Activated CD8-positive, alpha-beta memory T cell treated with anti-CD3 and anti-CD28 coated beads for 4 hours (primary cell): ENCODE measurements at places on chromosomes 12 and 14.
A peak's percentile ranks its signal among the peaks of the same experiment; 100 is the strongest.

DNA sequence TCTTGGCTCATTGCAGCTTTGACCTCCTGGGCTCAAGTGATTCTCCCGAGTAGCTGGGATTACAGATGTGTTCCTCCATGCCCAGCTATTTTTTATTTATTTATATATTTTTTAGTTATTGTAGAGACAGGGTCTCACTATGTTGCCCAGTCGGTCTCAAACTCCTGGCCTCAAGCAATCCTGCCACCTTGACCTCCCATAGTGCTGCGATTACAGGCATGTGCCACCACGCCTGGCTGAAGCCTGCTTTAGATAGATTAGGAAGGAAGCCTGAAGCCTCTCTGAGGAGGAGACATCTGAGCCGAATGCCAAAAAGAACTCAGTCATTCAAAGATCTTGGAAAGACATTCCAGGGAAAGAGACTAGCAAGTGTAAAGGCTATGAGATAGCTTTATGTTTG, 10.2 kb downstream of the INHBC start:
- DNase-seq: no peak

GRCh38 chr12:105453316-105453715, 122.8 kb downstream of the C12orf75 start:
- DNase-seq: no peak

DNA sequence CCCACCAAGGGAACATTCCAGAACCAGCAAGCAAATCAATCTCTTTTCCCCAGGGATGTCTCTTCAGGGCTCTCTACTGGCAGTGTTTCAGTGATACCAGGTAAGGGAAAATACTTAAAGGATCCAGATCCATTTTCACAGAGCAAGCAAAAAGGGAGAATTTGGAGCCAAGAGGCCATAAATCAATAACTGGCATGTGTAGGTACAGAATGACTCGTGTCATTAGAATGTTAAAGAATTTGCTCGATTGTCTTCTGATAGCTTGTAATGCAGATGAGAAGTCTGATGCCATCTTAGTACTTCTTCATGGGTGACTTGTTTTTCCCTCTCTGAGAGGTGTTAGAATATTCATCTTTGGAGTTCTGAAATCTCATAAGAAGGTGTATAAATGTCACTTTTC, 242.9 kb downstream of the KTN1 start:
- no peak for DNase-seq

GRCh38 chr14:54206516-54206915, 190.3 kb upstream of the CDKN3 start:
- DNase-seq: no peak

DNA sequence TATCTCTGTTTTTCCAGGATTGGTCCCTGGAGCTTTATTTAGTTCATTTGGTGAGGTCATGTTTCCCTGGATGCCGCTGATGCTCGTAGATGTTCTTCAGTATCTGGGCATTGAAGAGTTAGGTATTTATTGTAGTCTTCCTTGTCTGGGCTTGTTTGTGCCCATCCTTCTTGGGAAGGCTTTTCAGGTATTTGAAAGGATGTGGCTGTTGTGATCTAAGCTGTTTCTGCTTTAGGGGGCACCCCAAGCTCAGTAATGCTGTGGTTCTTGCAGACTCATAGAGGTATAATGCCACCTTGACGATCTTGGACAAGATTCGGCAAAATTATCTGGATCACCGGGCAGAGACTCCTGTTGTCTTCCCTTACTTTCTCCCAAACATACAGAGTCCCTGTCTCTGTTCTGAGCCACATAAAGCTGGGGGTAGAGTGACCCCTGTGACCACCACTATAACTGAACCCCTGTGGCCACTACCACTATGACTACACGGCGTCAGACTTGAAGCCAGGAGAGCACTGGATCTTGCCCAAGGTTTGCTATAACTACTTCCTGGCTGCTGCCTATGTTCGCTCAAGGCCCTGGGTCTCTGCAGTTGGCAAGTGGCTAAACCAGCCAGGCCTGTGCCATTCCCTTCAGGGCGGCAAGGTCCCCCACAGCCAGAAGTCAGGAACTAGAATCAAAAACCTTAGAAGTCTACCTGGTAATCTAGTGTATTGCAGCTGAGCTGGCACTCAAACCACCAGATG, 40.9 kb downstream of the FGD4 start:
- DNase-seq: no peak

DNA sequence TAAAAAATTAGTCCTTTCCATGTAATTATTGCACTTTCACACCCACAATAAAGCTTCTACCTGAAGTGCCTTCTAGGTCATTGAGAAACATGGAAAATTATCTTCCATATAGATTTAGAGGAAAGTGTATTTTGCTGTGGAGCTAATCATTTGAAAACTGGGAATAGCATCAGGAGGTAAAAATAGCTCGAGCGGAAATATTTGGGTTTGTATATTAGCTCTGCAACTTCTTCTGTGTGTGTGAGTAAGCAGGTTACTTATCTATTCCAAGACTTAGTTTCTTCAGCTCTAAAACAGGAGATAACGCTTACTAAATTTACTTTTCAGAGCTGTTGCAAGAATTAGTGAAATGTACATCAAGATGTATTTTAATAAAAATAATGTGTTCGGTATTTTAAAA, 95.0 kb upstream of the MON2 start:
- DNase-seq: no peak

DNA sequence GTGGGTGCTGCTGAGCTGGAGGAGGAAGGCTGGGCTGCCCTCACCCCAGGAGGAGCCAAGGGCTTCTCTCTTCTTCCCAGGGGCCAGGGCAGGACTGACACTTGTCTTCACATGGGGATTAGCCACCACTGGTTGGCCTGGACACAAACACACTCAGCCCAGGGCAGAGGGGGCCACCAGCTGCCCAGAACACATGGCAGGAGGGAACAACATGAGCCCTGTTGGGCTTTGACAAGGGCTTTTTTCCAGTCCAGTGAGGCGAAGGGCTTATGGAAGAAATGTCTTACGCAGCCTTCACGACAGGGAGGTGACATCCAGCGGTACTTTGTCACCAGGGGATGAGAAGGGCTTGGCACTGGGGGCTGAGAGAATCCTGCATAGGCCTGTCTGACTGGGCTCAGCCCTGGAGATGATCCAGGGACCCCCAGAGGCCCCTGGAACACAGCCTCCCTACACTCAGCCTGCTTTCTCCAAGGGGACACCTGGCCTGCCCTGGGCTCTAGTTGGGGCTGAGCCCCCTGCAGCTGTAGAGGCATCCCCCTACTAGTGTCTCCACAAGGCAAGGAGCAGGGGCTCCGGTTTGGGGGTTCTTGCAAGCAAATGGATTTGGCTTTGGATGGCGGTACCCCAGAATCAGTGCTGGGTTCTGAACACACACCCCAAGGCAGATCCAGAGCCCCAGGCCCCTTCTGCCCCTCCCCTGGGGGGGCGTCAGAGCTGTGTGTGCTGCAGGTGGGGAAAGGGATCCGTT, 18.9 kb downstream of the ARL6IP4 start:
- no peak for DNase-seq

- peak; percentile 57 for DNase-seq
Observed at GRCh38 chr12:118377884-118378470, 1.6 kb downstream of the SUDS3 start.

- no peak for DNase-seq
Observed at GRCh38 chr14:92577321-92577742, 63.8 kb downstream of the RIN3 start.

DNA sequence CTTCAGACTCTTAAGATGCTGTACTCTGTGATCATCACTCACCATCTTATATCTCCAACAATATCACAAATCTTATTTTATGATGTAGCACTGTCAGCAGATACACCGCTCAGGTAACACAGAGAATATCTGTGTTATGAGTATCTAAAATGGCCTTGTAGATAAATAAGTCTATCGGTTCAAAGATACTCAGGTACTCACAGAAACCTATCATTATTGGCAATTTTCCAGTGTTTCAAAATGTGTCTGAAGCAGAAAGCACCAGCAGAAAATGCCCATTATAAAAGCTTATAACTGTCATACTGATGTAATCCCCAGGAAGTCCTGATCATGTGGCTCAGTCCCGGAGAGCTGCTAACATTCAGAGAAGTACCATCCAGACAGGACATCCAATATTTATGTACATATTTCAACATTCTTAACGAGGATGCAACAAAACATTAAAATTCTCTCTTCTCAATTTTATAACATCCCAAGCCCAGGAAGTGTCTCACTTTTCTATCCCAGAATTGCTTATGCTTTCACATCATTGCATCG, 190.7 kb upstream of the LMNTD1 start:
- no peak for DNase-seq

DNA sequence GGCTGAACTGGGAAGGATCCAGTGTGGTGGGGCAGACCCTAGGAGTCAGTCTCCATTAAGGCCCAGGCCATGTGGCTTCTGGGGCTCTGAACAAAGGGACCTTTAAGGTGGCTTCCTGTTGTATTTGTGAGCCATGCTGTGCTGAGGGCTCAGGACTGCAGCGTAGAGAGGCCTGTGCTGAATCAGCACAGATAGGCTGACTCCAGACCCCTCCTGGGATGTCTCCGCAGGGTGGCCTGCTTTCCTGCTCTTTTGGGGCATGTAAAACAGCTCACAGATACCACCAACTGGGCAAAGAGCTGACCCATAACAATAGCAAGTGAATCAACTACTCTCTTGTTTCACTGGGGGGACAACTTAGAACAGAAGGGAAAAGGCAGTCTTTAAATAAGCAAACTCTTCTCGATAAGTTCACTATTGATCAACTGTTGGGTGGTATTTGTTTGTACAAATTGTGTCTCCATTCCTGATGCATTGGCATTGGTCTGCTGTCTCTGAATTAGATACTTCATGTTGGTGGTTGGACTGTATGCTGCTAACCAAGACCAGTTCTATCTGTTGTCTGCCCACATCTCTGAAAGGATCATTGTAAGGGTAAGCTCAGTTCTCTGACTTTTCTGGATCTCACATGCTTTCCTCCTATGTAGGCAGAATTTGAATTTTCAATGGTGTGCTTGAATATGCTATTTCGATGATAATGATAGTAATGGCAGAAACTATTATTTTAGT, 71.8 kb downstream of the MYRFL start:
- DNase-seq: no peak

GRCh38 chr12:95215949-95216348, 1.3 kb downstream of the FGD6 start:
- no peak for DNase-seq

GRCh38 chr14:41925409-41925808, 318.7 kb downstream of the LRFN5 start:
- no peak for DNase-seq

GRCh38 chr12:13146336-13146938, 43.0 kb upstream of the GSG1 start:
- no peak for DNase-seq

GRCh38 chr14:75995372-75996041, 9.9 kb downstream of the IFT43 start:
- DNase-seq: no peak

- no peak for DNase-seq
Observed at GRCh38 chr12:232731-233614, 19.0 kb upstream of the SLC6A12 start.

DNA sequence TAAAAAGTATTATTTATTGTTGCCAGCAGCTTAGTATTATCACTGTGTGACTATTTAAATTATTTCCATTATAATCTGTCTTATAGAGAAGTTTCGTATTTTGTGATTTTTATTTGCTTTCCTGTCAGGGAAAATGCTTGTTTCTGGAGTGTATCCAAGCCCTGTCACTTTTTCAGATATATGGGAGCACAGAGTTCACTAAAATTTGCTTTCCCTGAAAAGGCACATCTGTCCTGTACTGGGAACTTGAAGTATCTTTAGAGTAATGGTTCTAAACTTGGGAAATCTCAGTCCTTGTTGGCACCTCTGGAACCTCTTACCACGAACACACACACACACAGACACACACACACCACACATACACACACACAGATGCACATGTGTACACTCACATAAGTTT, 39.3 kb upstream of the SSTR1 start:
- DNase-seq: no peak

DNA sequence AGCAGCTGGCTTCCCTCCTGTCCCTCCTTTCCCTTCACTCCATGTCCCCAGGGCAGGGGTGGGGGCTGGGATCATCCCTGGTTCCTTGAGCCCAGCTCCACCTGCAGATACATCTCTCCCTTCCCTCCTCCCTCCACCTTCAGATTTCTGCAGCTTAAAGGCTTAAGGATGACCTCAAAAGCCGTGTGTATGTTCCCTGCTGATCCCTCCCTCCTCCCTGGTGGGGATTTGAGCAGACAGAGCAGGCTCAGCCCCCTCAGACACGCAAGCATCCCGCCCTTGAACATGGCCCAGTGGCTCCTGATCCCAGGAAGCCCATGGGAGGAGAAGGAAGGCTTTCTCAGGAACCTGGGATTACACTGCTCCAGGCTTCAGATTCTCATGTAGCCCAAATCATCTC, 82.9 kb upstream of the RIN3 start:
- DNase-seq: no peak

GRCh38 chr12:23350808-23351207, 598.7 kb downstream of the SOX5 start:
- no peak for DNase-seq

- no peak for DNase-seq
Observed at GRCh38 chr14:88852632-88853031, 28.2 kb downstream of the TTC8 start.

DNA sequence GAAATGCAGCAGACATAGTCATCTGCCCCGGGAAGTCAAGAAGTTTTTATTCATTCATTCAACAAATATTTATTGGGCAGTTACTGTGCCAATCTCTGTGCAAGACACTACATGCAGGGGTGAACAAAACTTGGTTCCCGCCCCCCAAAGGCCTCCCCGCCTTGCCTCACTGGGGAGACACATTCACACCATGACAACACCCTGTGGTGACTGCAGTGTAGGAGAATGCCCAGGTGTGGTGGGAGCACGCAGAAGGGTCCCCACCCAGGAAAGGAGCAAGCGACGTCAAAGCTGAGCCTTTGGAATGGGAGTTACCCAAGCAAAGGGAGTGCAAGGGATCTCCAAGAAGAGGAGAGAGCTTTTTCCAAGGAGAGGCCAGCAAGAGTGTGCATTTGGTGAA, 1.6 kb upstream of the AQP6 start:
- DNase-seq: no peak

GRCh38 chr12:54935235-54935951, 49.2 kb downstream of the TESPA1 start:
- no peak for DNase-seq

DNA sequence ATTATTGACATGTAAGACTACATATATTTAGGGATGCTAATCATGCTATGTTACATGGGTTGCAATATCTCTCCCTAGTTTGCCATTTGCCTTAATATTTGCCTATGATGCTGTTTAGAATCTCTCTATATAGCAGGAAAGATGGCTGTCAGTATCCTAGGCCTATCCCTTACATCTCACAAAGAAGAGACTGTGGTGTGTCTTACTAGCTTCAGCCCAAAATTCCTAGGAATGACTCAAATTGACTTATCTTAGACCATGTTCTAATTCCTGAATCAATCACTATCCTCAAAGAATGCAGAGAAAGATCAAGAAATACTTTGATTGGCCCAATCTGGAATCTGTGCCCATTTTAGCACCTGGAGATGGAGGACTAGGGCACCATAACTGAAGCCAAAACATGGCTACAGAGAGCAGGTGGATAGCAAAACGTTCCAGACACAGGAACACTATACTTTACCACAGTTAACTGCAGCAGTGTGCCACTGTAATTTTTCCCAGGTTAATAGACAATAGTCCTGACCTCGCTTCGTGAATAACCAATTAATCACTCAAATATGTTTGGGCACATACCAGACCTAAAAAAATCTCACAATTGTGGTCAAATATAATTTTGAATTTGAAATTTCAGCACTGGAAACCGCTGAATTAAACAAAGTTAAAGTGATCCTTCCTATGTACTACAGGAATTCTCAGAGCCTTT, 32.7 kb upstream of the GLIPR1 start:
- DNase-seq: no peak

GRCh38 chr12:6667559-6668210, 4.8 kb upstream of the ING4 start:
- DNase-seq: no peak
